ENCODE measurements at places on chromosomes 6 and 20. TPM values are rescaled to one million over a fixed set of nuclear protein-coding genes. Genes with fewer than 3 reads are reported as not detected.

The RNF182 gene
- total RNA-seq, result 1.7 TPM

The GTPBP2 gene
- 101 TPM for total RNA-seq

- no peak for DNase-seq
Measured at GRCh38 chr6:15308435-15309213, 62.8 kb downstream of the JARID2 start.

GRCh38 chr6:96657344-96657743 is 94.4 kb downstream of the FHL5 start:
- DNase-seq, result no peak

GRCh38 chr6:144285798-144286502 is 815 bp downstream of the UTRN start:
- DNase-seq, result peak; percentile 92

GRCh38 chr6:53340536-53340935 is 8.2 kb downstream of the ELOVL5 start:
- no peak for DNase-seq

DNA sequence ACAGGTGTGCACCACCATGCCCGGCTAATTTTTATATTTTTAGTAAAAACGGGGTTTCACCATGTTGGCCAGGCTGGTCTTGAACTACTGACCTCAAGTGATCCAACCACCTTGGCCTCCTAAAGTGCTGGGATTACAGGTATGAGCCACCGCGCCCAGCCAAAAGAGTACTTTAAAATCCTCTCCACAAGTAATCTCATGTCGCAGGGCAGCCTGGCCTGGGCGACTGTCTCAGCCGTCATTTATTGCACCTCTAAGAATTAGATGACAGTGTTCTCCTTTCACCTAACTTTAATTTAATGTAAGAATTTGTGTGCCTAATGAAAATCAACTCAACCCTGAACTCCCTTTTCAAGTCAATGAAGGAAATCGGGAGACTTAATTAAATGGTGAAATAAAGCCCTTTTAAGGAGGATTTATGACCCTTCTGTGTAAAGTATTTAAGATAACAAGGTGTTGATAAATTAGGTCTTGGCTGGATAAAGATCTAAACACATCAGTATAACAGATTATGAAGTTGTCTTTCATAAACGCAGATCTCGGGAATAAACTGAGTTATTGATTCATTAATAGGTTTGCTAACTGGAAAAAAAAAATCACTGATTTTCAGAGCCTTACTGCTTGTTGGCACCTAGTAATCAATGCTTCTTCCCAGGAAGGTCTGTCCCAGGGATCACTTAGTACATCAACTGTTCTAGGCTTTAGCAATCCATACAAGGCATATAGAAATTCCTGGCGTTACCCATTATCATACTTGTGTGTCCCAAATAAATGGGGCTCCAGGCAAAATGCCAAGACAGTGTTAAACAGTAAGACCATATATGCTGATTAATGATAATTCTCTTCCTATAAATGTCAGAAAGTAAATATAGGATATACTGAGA is 209.3 kb downstream of the GMDS start:
- DNase-seq, result no peak
